Aortic smooth muscle cell (primary cell): ENCODE measurements at places on chromosomes 12 and 14. TPM values are rescaled to one million over a fixed set of nuclear protein-coding genes. Genes with fewer than 3 reads are reported as not detected.

The TAS2R19 gene
- 2.8 and 6.0 TPM in 2 replicates for total RNA-seq

The UBE3B gene
- 26.8 and 38.9 TPM in 2 replicates for total RNA-seq

The PGF gene
- 15.2 and 33.0 TPM in 2 replicates for total RNA-seq

The MYH6 gene
- not detected in 2 replicates for total RNA-seq

The IGF1 gene
- total RNA-seq, result under 0.01 TPM in 1 of 2 replicates, not detected in the other

The FNTB gene
- 5.5 and 5.8 TPM in 2 replicates for total RNA-seq

The KCNH3 gene
- under 0.01 and 0.06 TPM in 2 replicates for total RNA-seq

The UNG gene
- total RNA-seq, result 16.1 and 16.6 TPM in 2 replicates

The ARF6 gene
- 69.3 and 70.2 TPM in 2 replicates for total RNA-seq
